Stimulated activated CD8-positive, alpha-beta memory T cell treated with anti-CD3 and anti-CD28 coated beads, Interleukin-7, amount 100 ng/mL, for 1 hour (primary cell): ENCODE measurements at places on chromosomes 7 and 10.

DNA sequence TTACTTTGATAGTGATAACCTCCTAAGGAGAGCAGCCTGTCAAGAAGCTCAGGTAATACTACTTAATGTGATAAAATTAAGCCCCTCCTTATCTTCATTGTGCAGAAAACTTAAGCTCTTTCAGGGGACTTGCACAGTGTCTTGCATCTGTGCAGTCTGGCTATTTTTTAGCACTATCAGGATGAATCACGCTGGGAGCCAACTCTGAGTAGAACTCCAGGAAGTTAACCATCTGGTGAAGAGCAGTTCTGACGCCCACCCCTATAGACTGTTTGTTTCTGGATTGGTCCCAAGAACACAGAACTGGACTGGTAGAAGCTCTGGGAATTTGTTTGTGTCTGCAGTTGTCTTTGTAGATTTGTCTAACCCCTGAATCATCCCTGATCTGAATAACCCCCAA, 41.9 kb downstream of the AGK start:
- no peak for DNase-seq

DNA sequence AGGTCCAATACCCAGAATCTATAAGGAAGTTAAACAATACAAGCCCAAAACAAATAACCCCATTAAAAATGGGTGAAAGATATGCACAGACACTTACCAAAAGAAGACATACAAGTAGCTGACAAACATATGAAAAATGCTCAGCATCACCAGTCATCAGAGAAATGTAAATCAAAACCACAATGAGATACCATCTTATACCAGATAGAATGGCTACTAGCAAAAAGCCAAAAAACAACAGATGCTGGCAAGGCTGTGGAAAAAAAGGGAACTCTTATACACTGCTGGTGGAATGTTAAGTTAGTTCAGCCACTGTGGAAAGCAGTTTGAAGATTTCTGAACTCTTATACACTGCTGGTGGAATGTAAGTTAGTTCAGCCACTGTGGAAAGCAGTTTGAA, 331.1 kb downstream of the KIF20B start:
- DNase-seq = no peak

DNA sequence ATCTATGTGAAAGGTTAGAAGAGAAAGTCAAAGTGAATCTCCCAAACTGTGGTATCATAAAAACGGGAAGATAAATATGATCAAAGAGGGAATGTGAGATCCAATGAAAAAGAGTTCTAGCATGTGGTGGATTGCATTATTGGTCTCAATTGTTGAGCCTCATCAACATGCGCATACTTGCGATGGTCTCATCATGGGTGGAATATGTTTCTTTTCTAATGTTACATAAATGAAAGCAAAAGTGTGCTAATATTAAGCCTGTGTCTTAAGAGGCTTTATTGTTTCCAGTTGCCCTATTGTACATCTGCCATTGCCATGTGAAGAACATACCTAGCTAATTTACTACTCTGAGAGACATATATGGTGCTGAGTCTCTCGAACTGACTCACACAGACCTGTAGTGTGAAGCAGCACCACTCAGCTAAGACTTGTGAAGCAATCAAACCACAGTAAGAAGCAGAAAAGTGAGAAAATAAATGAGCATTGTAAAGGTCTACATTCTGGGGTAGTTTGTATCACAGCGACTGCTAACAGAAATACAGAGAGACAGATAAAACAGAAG, 645.5 kb upstream of the PCDH15 start:
- no peak for DNase-seq

GRCh38 chr10:116803451-116804249, 45.6 kb upstream of the ENO4 start:
- no peak for DNase-seq

DNA sequence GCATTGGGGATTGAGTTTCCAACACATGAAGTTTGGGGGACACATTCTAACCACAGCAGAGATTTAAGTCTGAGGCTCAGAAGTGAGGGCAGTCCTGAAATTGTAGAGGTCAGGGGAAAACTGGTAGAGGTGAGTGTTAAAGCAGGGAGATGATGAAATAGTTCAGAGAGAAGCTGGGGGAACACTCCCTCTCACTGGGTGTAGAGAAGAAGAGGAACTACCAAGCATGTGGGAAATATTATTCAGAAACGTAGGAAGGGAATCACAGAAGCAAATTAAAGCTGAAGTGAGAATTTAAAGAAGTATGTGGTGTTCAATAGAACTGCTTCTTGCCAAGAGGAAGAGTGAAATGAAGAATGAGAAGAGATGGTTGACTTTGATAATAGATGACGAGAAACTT, 121.5 kb upstream of the FAM3C start:
- DNase-seq = no peak

DNA sequence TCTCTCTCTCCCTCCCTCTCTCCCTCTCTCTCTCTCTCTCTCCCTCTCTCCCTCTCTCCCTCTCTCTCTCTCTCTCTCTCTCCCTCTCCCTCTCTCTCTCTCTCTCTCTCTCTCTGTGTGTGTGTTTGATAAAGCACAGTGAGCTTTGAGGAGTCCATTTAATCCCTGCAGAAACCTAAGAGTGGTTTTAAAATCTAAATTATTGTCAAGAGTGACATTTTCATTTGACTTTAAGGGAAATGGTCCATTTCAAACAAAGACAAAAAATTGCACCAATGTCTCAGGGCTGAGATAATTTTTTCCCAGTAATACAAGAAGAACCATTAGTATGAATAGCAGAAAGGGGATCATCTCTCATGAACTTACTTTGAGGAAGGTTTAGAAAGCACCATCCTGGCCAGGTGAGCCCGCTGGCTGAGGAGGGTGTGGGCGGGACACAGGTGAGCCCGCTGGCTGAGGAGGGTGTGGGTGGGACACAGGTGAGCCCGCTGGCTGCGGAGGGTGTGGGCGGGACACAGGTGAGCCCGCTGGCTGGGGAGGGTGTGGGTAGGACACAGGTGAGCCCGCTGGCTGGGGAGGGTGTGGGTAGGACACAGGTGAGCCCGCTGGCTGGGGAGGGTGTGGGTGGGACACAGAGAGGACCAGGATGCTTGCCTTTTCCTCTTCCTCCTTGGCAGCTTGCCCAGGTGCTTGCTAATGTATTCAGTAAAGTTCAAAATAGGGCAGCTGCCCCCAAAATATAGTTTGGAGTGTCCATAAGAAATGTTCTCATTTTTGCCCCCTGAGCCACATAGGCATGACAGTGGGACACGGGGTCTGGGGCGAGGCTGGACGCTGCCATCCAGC, 125.0 kb downstream of the DNAJB6 start:
- DNase-seq = no peak

GRCh38 chr7:40041456-40041855, 91.4 kb downstream of the CDK13 start:
- DNase-seq = no peak

DNA sequence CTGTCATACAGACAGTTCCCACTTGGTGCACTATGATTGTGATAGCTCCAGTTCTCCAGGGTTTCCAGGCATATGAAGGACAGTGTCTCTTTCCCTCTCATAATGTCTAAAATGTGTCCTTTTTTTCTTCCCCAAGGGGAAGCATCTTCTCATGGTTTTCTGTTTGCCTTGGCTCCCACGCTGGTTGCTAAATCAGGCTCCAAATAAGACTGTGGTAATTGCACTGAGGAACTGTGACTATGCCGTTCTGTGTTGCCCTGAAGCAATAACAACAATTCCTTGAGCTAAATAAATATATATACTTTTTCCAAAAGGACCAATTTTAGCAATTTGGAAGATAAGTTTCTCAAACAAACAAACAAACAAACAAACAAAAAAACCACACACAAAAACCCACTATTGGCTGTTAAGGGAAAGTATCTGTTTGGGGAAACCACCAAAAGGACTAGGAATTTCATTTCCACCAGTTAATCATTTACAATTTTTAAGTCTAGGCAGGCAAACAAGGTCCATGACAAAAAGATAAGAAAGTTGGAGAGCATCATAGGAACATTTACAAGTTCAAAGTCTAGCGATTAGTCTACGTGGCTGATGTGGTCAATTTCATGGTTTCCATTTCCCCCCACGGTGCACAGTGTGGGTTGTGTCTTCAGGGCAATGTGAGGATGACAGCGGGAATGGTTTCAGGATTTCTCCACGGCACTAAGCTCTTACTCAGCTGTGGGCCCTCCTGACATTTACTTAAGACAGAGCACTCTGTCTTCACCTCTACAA, 62.4 kb downstream of the THNSL1 start:
- no peak for DNase-seq

DNA sequence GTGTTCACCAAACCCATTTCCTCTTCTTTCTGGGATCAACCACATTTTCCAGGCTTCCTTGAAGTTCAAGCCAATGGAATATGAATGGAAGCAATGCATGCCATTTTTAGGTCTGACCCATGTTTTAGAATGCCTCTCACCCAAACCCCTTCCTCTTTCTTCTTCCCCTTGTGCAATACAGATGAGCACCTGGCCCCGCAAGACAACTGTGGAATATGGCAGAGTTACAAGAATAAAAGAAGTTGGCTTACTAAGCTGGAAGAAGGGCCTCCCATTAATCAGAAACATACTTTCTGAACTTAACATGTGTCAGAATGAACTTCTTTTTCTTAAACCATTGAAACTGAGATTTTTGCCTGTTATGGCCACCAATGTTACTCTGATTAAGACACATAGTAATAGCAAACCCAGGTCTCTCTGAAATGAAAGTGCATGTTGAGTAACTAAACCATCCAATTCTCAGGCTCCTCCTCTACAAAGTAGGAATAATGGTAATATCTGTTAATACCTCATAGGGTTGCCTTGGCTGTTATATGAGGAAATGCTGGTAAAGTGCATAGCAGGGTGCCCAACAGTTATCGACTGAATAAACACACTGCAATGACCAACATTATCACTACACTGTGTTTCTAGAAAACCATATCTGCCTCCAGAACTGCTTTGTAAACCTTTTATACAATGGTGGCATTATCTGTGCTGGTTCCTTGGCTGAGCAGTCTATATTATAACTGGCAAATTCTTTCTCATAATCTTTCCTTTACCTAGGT, 382.2 kb upstream of the NRP1 start:
- no peak for DNase-seq

GRCh38 chr10:47339759-47340607, 8.2 kb upstream of the RBP3 start:
- DNase-seq = no peak

- no peak for DNase-seq
Measured at GRCh38 chr10:48282829-48283228, 8.3 kb upstream of the FRMPD2 start.

DNA sequence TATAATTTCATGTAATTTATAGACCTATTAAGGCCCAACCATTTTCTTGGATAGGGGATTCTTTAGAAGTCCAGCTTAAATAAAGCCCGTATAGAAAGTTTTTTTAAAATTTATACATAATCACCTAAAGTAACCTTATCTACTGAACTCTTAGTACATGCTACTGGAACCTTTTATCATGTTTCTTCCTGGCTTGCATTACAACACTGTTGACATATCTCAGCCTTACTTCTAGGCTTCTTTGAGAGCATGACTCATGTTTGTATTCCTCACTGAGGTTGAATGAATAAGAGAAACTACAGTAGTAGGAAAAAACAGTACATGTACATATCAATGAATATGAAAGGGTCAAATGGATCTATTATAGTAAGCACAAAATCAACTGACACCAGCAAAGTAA, 8.2 kb upstream of the MAGI2 start:
- DNase-seq = no peak

DNA sequence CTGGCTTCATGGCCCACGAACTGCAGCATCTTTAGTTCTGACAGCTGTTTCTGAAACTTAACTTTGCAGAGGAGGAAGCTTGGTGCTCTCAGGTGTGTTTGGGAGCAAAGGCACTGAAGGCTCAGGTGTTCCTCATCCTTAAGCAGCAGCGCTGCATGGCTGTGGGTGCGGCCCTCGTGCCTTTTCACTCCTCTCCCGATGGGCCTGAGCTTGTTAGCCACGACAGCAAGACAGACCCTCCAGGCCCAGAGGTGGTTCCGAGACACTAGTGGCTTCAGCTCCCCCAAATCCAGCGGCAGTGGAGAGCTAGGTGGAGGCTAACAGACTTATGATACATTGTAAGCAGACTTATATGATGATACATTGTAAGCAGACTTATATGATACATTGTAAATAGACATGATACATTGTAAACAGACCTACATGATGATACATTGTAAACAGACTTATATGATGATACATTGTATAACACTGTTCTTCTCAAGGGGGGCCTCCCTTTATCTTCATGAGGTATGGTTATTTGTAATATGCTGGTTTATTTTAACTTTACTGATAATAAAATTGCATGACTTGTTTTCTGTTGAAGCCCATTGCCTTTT, 14.1 kb downstream of the PFKP start:
- DNase-seq = no peak

DNA sequence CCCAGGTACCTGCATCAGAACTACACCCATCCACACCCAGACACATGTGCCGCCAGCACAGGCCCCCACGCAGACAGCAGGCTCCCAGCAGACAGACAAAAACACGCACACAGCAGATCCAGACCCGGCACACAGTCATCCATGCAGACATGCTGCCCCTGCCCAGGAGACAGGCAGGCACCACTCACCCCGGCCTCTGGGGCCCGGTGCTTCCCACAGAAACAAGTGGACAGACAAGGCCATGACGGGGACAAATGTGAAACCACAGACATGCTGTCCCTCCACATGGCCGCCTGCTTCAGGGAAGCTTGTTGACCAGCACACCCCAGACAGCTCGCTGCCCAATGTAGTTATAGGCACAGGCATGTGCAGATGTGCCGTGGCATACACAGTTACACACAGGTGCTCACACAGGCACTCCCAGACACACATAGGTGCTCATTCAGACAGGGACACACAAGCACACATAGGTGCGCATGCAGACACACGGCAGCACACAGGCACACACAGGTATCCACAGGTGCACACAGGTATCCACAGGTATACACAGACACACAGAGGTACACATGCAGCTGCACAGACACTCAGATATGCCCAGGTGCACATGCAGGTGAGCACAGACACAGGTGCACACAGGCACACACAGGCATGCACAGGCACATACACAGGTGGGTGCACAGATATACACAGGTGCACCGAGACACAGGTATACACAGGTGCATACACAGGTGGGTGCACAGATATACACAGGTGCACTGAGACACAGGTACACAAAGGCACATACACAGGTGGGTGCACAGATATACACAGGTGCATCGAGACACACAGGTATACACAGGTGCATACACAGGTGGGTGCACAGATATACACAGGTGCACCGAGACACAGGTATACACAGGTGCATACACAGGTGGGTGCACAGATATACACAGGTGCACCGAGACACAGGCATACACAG, 10.5 kb upstream of the SCART1 start:
- no peak for DNase-seq

DNA sequence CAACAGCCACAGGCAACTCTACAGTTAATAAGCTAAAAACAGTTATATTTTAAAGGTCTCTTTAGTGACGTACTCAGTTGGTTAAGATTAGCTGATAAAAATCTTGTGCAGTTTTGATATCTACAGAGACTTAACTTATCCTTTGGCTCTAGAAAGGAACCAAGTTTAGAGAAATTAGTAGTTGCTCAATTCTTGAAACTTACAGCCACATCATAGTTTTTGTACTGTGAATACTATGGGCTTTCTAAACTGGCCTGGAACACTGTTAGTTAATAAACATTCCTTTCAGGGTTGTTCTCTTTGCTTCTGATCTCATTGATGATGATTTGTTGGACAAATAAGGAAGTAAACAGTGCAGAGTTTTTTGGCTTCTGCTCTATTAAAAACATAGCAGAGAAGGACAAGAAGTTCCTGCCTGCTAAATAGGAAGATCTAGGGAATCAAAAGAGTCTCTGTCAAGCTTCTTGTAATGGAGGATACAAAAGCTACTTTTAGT, 73.1 kb downstream of the MKLN1 start:
- DNase-seq = no peak
